ENCODE measurements at places on chromosomes 2 and 18.

- no peak for DNase-seq
These were observed 153.5 kb upstream of the SIX2 start for GRCh38 chr2:45162711-45163110.

DNA sequence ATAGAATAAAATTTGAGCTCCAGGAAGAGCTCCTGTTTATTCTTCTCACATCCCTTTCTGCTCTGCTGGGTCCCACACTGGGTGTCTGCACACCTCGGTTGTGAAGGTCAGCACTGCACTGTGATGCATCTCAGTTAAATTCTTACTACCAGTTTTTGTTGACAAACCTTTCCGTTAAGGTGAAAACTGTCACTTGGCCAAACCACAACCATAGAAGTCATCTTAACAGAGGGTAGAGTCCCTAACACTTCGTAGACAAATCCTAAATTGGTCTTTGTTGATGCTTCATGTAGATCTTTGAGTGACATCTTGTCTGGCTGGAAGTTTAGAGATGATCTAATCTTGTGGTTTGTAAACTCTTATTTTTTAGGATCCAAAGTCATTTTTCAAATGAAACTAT is 167.4 kb upstream of the MAP3K20 start:
- no peak for DNase-seq

- no peak for DNase-seq
These were observed 127.0 kb upstream of the FZD5 start for GRCh38 chr2:207896525-207897285.

DNA sequence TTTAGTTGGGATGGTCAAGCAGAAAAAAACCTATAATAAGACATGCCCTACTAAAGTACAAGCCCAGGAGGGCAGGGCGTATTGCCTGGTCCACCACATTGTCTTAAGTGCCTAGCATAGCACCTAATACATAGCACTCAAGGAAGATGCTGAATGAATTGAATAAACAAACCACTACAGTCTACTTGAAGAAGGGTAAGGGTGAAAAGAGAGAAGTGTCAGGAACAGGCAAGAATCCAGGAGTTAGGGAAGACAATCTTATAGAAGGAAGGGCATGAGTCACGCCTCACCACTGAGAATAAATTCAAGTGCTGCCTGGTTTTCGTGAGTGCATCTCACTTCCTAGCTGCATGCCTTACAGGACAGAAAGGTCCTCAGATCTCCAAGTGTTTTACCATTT is 13.9 kb downstream of the SLC19A3 start:
- DNase-seq, result no peak

DNA sequence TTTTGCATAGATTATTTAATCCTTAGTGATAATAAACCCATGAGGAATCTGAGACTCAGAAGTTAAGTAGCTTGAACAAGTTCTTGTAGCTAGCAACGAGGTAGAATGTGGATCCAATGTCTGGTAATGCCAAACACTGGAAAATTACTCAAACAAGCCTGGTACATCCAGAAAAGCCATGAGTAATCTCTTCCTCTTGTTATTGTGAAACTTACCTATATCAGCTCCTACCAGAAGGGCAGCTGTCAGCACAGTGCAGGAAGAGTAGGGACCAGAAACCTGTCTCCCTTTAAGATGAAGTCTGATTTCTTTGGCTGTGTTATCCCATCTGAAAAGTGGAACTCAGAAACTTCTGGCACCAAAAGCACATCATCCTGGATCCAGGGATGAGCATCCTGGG is 7.7 kb upstream of the SERPINB8 start:
- DNase-seq, result no peak

- no peak for DNase-seq
These were observed 254.4 kb downstream of the ETAA1 start for GRCh38 chr2:67651565-67651964.

All from stimulated activated CD4-positive, alpha-beta T cell treated with anti-CD3 and anti-CD28 coated beads, Interleukin-4, amount 100 ng/mL, for 24 hours (primary cell).